ENCODE measurements at places on chromosomes 11 and 22.

DNA sequence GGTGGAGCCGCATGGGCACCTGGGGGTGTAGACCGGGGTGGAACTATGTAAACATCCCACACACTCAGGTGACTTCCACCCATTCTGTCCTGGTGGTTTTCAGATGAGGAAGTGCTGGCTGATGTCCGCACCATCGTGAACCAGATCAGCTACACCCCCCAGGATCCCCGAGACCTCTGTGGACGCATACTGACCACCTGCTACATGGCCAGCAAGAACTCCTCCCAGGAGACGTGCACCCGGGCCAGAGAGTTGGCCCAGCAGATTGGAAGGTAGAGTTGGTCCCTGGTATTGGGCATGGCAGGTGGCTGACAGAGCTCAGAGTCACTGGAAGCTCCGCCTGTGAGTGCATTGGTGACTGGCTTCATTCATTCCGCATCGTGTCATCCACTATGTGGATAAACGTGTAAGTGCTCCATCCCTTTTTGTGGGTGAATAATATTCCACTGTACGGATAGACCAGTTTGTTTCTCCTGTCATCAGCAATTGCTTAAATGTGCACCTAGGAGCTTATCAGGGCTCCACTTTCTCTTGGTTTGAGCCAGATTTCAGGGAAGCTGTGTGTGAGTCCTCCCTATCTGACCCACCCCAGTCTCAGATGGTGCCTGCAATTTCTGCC lies 29.9 kb downstream of the NADSYN1 start:
- no peak for DNase-seq

GRCh38 chr22:30681831-30682230 lies 12.8 kb upstream of the OSBP2 start:
- no peak for DNase-seq

DNA sequence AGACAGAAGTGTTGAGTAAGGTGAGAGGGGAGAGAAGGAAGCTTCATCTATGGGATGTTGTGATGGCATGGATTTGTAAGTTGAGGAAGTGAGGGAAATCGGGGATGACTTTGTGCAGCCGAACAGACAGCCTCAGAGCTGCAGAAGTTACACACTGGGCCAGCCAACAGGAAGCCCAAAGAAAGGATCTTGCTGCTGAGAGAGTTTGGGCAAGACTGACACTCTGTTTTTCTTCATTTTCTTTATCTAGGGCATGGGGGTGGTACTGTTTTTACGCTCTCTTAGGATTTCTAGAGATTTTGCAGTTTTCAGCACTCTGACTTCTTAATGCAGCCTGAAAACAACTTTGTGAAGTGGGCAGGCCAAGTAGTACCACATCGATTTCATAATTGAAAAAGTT lies 509.9 kb upstream of the TENM4 start:
- no peak for DNase-seq

GRCh38 chr11:63892228-63892627 lies 24.7 kb downstream of the RCOR2 start:
- DNase-seq = no peak

DNA sequence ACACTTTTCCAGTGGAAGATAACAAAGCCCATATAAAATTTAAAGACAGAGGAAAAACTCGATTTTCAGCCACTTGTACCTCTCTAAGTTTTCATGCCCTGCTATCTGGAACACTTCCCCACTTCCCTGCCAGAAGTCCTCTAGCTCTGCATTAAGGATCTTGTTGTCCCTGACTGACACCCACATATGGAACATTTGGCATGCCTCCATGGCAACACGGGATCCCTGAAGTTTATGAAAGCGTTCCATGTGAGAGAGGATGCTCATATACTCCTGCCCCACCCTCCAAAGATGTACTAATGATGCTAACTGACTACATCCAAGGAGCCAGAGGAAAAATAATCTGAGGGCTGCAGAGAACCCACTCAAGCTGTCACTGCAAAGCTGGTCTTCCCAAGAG lies 8.8 kb upstream of the C11orf91 start:
- no peak for DNase-seq

DNA sequence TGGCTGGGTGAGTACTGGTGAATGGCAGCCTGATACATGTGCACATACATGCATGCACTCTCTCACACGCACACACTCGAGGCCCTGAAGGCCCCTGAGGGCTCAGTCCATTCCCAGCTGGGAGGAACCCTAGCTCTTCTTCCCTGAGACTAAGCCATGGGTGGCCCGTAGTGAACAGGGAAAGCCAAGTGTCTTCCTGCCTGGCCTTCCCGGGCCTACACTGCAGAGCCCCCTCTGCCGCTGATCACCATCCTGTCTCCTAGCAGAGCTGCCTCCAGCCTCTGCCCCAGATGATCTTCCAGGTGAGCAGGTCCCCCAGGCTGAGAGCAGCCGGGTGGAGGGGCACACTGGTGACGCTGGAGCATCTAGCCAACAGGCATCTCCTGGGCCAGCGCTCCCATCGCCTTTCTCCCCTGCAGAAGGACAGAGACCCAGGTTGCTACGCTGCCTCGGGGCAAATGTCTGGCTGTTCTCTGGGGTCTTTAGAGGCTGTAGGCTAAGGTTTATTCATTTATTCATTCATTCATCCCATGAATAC lies 57.3 kb downstream of the CD82 start:
- DNase-seq = no peak

DNA sequence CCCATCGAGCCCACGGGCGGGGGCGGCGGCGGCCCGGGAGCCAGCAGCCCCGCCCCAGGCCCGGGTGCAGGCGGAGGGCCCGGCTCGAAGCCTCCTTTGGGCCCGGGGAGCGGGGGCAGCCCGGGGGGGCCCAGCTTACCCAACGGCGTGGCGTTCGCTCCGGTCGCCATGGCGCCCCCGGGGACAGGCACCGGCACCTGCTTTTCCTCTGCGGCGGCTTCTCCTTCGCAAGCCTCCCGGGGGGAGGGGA lies 194 bp downstream of the SF1 start:
- DNase-seq = no peak

DNA sequence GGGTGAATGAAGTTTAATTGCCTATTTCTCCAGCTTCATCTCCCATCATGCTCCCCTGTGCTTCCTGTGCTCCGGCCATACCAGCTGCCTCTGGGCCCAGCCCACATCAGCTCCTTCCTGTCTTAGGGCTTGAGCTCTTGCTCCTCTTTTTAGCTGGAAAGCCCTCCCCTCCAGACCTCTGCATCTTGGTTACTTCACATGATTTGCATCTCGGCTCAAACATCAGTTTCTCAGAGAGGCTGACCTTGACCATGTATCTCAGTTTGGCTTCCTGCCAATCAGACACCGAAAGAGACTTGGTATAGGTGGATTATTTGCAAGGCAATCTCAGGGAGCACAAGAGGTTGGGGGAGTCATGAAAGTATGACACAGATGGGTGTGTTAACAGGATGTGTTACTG lies 73.2 kb upstream of the TIMP3 start:
- no peak for DNase-seq
